ENCODE measurements at places on chromosomes 7 and 10.

DNA sequence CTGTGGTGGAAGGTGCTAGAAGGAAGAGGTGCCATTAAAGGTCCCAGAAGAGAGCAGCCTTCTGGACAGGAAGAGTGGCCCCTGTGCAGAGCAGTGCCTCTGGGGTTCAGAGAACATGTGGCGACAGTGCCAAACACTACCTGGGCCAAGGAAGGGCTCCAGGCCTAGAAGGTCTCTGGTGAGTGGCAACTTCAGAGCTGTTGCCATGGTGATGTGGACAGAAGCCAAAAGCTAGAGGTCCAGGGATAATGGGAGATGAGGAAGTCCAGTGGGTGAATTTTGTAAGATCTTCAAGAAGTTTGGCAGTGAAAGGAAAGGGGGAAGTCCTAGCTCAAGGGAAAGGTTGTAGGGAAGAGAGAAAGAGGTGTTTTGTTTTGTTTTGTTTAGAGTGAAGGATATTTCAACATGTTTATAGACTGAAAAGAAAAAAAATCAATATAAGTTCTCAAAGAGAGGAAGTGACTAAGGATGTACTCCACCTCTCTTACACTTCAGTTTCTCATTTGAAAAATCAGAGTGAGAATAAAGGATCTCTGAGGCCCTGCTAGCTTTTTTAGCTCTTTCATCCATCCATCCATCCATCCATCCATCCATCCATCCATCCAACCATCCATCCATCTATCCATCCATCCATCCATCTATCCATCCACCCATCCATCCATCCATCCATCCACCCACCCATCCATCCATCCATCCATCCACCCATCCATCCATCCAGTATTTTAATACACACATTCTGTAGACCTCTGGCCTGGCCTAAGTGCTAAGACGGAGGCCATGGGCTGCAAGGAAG is 77.1 kb upstream of the DUSP5 start:
- DNase-seq: no peak

GRCh38 chr7:52506325-52506724 is 529.1 kb upstream of the POM121L12 start:
- no peak for DNase-seq

GRCh38 chr7:142854372-142855113 is at the start of gene EPHB6:
Gene EPHB6 (plus strand): TSS chr7:142855076. CDS start chr7:142863228, 8,152 bp downstream.
- DNase-seq: peak; percentile 83

GRCh38 chr10:123458933-123459332 is 207.2 kb upstream of the GPR26 start:
- no peak for DNase-seq

DNA sequence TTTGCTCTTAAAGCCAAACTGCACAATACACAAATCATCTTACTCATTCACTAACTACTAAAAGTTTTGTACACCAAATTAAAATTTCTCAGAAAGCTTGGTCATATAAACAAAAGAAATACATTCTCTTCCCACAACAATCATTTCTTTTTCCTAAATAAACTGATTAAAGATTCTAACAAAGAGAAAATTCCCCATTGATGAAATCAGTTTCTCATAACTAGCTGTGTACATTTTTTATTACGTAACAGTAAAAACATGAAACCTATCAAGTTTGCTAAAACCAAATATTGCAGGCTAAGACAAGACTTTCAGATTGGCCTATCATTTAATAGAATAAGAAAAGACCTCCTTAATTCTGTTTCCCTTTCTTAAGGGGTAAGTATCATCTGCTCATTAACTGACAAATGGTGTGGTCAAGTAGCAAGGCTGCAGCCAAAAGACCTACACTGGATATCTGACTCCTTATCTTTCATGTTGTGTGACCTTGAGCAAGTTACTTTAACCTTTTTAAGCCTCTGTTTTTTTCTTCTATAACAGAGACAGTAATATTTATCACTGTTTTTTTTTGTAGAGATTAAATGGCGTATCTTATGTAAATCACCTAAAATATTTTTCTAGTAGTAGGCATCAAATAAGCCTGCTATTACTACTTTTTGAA is 22.4 kb downstream of the NAMPT start:
- DNase-seq: no peak

DNA sequence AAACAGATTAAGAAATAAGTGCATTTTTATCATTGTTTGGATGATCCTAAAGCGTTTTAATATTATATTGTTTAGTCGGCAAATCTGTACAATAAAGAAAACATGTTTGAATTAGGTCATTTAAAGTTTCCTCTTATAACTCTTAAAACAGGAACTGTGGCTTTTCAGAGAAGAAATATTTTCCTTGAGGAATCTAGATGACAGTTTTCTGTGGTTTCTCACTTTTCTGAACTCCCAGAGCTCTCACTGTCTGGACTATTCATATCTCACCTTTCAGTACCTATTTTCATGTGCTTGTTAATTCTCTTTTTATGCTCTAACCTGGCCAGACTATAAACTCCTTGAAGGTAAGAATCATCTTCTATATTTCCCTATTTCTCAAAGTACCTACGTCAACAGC is 135.1 kb downstream of the CHN2 start:
- DNase-seq: no peak

GRCh38 chr7:28052933-28053332 is 127.7 kb downstream of the JAZF1 start:
- no peak for DNase-seq

- DNase-seq: no peak
Observed at GRCh38 chr7:95919556-95919955, 147.2 kb downstream of the DYNC1I1 start.

Measured in D341Med (cell line).